PC-9 (cell line): ENCODE measurements at places on chromosomes 2 and 18.
A peak's percentile ranks its signal among the peaks of the same experiment; 100 is the strongest.

DNA sequence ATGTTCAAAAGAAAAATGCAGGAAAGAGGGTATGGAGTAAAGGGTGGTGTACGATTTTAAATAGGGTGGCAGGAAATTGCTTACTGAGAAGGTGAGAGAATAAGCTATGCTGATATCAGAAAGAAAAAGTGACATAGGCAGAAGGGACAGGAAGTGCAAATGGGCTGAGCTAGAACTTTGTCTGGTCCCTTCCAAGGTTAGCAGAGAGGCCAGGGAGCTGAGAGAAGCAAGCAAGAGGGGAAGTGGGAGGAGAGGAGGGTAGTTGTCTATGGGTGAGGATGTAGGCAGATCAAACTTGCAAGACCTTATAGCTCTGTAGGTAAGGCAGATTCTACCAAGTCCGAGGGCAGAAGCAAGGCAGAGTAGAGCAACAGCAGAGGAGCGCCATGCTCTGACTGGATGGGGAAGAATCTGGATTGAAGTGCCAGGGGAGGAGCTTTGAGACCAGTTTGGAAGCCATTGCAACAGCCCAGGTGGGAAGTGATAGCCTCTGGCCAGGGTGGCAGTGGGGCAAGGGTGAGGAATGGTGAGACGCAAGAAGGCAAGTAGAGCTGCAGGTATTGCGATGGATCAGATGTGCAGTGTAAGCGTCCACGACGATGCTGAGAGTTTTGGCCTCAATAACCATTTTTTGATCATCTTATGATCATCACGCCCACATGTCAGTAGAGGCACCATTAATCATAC is 134.4 kb upstream of the APCDD1 start:
- H3K27me3 ChIP-seq, result no peaks in the 10 kb centered on the region
- no peak overlapping the region for H3K27ac ChIP-seq

- H3K4me1 ChIP-seq, result peaks cover 18% of the 10 kb centered on the region
- no peak overlapping the region for H3K27ac ChIP-seq
- no peaks in the 10 kb centered on the region for H3K27me3 ChIP-seq
Observed at GRCh38 chr2:219643084-219643473, 15.6 kb downstream of the SLC4A3 start.

GRCh38 chr2:23426263-23426905 is 41.4 kb downstream of the KLHL29 start:
- no peaks in the 10 kb centered on the region for H3K27me3 ChIP-seq
- peak; percentile 34 for DNase-seq
- no peaks in the 10 kb centered on the region for H3K36me3 ChIP-seq
- H3K4me1 ChIP-seq, result 0 out of 2 replicates have a peak, but pooled peaks cover 11% of the 10 kb centered on the region

- no peak for DNase-seq
- no peaks in the 10 kb centered on the region for H3K36me3 ChIP-seq
- no peaks in the 10 kb centered on the region for H3K27me3 ChIP-seq
Observed at GRCh38 chr2:164697688-164698461, 76.6 kb upstream of the GRB14 start.

GRCh38 chr18:13566941-13567746 is 159.2 kb downstream of the FAM210A start:
- DNase-seq, result no peak
- H3K4me1 ChIP-seq, result no peaks in the 10 kb centered on the region
- no peak overlapping the region for H3K27ac ChIP-seq
- H3K4me3 ChIP-seq, result no peak overlapping the region

DNA sequence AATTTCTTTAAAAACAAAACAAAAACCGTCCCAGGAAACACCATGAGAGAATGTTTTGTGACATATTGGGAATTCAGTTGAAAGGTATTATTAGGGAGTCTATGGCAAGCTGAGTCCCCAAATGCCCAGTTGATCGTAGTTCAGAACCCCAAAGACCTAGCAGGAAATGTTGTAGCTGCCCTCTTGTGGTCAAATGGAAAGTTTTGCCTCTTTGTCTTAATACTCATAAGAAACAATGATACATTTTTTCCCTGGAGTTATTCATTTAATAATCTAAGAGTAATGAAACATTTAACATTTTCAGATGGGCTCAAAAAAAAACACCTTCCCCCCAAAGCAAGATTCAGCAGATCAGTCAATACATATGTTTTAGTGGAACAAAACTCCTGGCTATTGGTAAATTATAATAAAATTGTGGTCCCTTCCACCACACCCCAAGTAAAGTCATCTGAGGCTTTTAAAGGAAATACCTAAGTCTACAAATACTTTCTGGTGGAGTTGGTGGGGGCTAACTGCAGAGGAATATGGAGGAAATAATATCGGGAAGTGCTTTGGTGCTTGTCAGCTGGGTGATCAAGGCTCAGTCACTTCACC is 37.8 kb upstream of the EFEMP1 start:
- no peak overlapping the region for H3K27ac ChIP-seq
- peaks cover 20% of the 10 kb centered on the region for H3K4me1 ChIP-seq
- no peaks in the 10 kb centered on the region for H3K36me3 ChIP-seq
- H3K27me3 ChIP-seq, result no peaks in the 10 kb centered on the region

DNA sequence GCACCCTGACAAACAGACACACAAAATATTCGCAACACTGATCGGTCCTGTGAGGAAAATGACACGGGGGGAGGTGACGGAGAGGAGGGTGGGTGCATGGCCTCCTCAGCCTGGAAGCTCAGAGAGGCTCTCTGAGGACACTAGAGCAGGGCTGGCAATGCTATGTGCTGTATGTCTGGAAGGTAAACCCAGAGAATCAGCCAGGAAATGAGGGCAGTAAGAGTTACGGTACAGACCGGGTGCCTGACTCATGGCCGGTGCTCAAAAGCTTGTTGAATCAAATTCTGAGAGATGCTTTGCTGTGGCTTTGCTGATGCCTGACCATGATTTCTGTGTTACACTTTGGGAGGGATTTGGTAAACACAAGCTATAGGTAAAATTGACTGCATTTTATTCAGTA is 81.9 kb downstream of the CCDC93 start:
- no peak overlapping the region for H3K4me3 ChIP-seq
- no peak overlapping the region for H3K27ac ChIP-seq
- H3K4me1 ChIP-seq, result no peaks in the 10 kb centered on the region
- H3K36me3 ChIP-seq, result peaks cover 43% of the 10 kb centered on the region; the same call in 1 of the 2 replicates

DNA sequence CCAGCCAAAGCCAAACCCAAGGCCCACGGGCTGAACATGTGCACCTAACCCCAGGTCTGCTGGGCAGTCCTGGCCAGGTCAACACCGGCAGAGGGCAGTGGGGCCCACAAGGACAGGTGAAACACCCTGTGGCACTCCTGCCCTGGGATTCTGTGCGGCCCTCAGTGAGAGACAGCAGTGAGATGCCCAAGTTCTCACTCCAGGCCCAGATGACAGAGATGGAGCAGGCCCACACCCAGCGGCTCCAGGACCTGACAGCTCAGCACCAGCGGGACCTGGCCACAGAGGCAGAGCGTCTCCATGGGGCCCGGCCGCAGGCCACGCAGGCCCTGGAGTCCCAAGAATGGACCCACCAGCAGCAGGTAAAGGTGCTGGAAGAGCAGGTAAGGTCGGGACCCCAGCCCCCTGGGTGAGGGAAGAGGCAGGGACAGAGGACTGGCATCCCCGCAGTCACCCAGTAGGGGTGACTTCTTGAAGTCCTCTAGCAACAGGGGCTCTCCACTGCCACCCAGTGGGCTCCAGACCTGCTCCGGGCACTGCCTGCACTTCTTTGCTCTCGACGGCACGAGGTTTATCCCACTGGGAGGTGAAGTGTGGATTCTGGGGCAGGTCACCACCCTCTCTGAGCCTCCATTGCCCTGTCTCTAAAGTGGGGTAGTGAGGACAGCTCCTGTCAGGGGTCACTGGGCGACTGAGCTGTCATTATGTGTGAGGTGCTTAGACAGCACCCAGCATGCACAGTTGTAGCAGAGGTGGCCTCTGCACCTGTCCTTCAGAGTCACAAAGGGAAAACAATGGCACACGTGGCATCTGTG is 8.8 kb upstream of the SNED1 start:
- H3K4me3 ChIP-seq, result no peak overlapping the region
- no peak overlapping the region for H3K27ac ChIP-seq
- H3K27me3 ChIP-seq, result no peaks in the 10 kb centered on the region
- H3K4me1 ChIP-seq, result peaks cover 27% of the 10 kb centered on the region

- H3K4me3 ChIP-seq, result no peak overlapping the region
- H3K36me3 ChIP-seq, result no peaks in the 10 kb centered on the region
- DNase-seq, result no peak
Observed at GRCh38 chr2:204686406-204686805, 141.1 kb downstream of the PARD3B start.

DNA sequence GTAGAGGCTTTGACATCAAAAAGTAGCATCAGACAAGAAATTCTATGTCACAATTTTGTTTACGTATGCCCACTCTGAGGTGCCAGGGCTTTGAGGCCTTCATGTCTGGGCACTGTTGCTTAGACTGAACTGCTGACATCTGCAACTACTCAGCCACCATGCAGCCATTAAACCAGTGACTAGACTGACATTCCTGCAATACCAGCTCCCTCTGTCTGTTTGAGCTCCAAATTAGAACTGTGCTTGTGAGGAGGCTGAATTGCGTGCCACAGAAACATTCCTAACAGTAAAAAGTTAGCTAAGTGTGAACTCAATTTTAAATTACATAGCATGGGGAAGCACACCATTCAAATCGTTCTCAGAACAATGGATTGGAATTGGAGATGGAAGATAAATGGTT is 163.2 kb downstream of the INSIG2 start:
- H3K36me3 ChIP-seq, result no peaks in the 10 kb centered on the region
- DNase-seq, result no peak
- no peak overlapping the region for H3K4me3 ChIP-seq
- no peak overlapping the region for H3K27ac ChIP-seq
- peaks cover 24% of the 10 kb centered on the region for H3K4me1 ChIP-seq

GRCh38 chr18:13191779-13192178 is 26.8 kb upstream of the LDLRAD4 start:
- no peak for DNase-seq
- H3K36me3 ChIP-seq, result no peaks in the 10 kb centered on the region
- no peaks in the 10 kb centered on the region for H3K4me1 ChIP-seq
- peaks cover 87% of the 10 kb centered on the region for H3K27me3 ChIP-seq
- H3K27ac ChIP-seq, result no peak overlapping the region

DNA sequence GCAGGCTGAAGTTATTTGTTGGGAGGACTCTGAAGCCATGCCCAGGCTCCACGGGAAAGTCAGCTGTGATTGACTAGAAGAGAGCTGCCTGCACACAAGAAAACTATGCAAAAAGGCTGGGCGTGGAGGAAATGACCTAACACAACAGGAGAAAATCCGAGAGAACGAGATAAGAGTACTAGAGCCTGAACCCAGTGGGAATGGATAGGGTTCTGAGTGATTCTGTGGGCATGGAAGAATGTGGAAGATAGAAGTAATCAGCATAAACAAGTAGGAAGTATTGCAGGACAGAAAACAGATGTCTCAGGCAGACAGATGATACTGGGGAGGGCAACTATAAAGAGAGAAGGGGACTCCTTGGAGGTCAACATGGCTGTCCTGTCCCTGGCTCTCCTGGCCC is 12.1 kb upstream of the COPS8 start:
- no peak overlapping the region for H3K27ac ChIP-seq
- DNase-seq, result peak; percentile 64
- H3K27me3 ChIP-seq, result 0 out of 2 replicates have a peak, but pooled peaks cover 8% of the 10 kb centered on the region
- H3K36me3 ChIP-seq, result no peaks in the 10 kb centered on the region

GRCh38 chr2:109348671-109349502 is 219.9 kb downstream of the SH3RF3 start:
- no peak for DNase-seq
- H3K27me3 ChIP-seq, result no peaks in the 10 kb centered on the region
- no peak overlapping the region for H3K27ac ChIP-seq
- H3K36me3 ChIP-seq, result no peaks in the 10 kb centered on the region
- 0 out of 2 replicates have a peak, but pooled peaks cover 8% of the 10 kb centered on the region for H3K4me1 ChIP-seq

DNA sequence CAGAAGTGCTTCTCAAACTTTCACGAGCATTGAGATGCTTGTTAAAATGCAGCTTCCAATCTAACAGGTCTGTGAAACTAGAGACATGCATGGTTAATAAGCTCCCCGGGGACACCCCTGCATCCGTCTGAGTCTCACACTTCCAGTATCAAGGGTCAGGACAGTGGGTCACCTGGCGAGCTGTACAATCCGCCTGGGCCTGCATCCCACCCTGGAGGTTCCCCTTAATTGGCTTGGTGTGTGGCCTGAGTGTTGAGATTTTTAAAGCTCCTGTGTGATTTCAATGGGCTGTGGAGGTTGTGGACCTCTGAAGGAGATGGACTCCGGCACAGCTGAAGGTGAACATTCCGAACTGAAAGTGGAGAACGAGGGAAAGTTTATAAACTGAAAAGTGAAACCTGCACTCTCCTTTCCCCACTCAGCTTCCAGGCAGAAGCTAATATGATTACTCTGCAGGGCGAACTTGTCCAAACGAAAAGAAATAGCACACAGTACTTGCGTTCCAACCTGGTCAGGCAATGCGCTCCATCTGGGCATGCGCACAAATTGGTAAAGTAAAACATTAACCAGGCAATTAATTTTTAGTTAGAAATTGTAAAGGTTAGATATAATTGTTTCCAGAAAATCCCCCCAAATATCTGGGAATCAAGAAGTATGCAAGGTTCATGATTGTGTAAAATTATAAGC is 191.7 kb upstream of the ALKAL2 start:
- H3K27ac ChIP-seq, result no peak overlapping the region
- H3K4me1 ChIP-seq, result no peaks in the 10 kb centered on the region
- H3K36me3 ChIP-seq, result no peaks in the 10 kb centered on the region
- peaks cover 38% of the 10 kb centered on the region for H3K27me3 ChIP-seq
- H3K4me3 ChIP-seq, result no peak overlapping the region

GRCh38 chr18:35610089-35610488 is 28.5 kb downstream of the GALNT1 start:
- no peak overlapping the region for H3K27ac ChIP-seq
- no peak for DNase-seq
- no peak overlapping the region for H3K4me3 ChIP-seq
- no peaks in the 10 kb centered on the region for H3K36me3 ChIP-seq
- no peaks in the 10 kb centered on the region; the same call in 1 of the 2 replicates for H3K4me1 ChIP-seq

GRCh38 chr18:46062781-46063180 is 9.3 kb downstream of the PSTPIP2 start:
- no peak for DNase-seq
- H3K27ac ChIP-seq, result no peak overlapping the region
- no peak overlapping the region for H3K4me3 ChIP-seq
- no peaks in the 10 kb centered on the region for H3K4me1 ChIP-seq
- no peaks in the 10 kb centered on the region for H3K27me3 ChIP-seq

DNA sequence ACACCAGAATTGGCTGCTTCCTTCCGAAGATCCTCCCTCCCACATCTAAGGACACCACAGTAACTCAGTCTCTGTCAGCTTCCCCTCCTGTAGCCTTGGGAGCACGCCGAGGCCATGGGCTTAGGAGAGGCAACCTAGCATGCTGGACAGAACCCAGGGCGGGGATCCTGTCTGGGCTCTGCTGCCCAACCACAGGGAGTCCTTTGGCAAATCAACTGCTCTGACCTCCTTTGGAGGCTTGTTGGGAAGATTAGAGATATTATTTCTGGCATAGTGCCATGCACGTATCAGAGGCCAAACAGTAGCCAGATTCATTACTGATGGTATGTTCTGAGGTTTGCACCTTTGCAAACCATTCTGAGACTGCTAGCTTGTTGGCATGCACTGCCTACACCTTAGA is 262.7 kb upstream of the EPAS1 start:
- no peaks in the 10 kb centered on the region for H3K27me3 ChIP-seq
- H3K4me3 ChIP-seq, result no peak overlapping the region
- peaks cover 16% of the 10 kb centered on the region for H3K4me1 ChIP-seq
- no peak for DNase-seq
- H3K27ac ChIP-seq, result no peak overlapping the region

- no peak overlapping the region for H3K27ac ChIP-seq
- DNase-seq, result no peak
- no peaks in the 10 kb centered on the region for H3K27me3 ChIP-seq
- peaks cover 26% of the 10 kb centered on the region for H3K4me1 ChIP-seq
Observed at GRCh38 chr18:55102501-55102900, 143.2 kb upstream of the CCDC68 start.

- no peak overlapping the region for H3K4me3 ChIP-seq
- no peaks in the 10 kb centered on the region for H3K27me3 ChIP-seq
- H3K4me1 ChIP-seq, result no peaks in the 10 kb centered on the region
- H3K36me3 ChIP-seq, result no peaks in the 10 kb centered on the region
- DNase-seq, result no peak
Observed at GRCh38 chr18:26267357-26267930, 41.2 kb downstream of the TAF4B start.
